Islet precursor cell (in vitro differentiated cells): ENCODE measurements at places on chromosomes 5 and 9.

DNA sequence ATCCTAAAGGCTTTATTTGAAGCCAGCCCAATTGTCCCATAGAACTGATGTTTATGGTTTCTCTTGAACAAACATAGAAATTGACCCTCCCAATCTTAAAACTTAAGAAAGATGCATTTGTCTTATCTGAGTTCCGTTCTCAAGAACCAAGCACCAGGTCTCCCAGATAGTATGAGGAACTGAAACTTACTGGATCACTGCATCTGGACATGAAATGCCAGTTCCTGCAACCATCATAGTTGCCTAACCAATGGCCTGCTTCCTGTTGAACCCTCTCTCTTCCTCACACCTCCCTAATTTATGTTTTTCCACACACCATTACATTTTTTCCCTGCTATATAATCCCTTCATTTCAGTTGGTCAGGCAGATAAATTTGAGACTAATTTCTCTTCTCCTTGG is 478.9 kb downstream of the HTR1A start:
- no peak for DNase-seq

DNA sequence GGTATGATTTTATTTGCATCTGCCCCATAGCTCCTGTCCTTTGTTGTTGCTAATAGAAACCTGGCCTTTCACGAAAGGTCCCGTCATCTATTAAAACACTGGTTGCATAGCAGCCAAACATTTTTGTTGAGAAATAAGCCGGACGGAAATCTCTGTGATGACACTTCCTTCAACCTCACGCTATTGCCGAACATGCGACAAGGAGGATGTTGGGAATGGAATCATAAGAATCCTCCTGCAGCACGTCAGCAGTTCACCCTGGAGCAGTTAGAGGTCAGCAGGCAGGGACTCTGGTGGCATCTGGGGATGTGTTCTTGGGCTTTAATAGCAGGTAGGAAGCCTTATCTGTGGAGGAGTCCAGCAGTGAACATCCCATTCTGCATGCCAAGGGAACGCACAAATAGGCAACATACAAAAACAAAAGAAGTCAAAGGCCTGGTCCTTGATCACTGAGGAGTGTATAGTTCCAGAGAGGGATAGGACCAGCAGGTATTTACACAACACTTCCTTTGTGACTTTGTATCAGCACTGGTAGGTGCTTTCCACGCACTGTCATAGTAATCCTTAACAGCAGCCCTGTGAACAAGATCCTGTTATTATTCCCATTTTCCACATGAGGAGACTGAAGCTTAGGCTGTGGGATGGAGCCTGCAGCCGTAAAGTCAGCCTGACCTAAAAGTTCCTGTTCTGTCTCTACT is 33.4 kb downstream of the ARHGAP26 start:
- DNase-seq, result peak; percentile 67

DNA sequence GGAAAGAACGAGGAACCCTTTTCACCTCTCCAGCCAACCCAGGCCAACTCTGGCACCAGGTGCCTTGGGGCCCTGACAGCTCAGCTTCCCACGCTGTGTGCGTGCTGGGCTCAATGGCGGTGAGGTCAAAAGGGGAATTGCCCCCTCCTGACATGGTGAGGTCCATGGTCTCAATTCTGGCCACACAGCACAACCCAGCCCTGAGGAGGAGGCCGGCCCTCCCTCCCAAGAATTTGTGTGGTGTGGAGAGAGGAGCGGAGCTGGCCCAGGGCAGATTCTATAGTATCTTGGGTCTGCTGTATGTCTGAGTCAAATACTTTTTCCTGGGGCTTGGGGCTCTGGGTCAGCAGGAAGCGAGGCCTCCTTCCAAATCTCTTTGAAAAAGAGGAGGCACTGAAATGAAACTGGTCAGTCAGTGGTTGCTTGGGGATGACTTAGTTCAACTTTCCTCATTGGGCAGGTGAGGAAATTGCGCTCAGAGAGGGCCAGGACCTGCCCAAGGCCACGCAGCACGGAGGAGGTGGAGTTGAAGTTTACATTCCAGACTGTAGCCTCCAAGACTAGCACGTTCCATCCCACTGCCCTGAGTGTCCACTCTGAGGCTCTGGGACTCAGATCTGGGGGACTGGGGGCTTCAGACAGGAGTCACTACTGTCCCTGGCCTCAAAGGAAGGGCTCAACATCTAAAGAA is 15.6 kb downstream of the COL27A1 start:
- DNase-seq, result no peak

GRCh38 chr5:154039458-154039829 is 677 bp downstream of the MFAP3 start:
- DNase-seq, result no peak

DNA sequence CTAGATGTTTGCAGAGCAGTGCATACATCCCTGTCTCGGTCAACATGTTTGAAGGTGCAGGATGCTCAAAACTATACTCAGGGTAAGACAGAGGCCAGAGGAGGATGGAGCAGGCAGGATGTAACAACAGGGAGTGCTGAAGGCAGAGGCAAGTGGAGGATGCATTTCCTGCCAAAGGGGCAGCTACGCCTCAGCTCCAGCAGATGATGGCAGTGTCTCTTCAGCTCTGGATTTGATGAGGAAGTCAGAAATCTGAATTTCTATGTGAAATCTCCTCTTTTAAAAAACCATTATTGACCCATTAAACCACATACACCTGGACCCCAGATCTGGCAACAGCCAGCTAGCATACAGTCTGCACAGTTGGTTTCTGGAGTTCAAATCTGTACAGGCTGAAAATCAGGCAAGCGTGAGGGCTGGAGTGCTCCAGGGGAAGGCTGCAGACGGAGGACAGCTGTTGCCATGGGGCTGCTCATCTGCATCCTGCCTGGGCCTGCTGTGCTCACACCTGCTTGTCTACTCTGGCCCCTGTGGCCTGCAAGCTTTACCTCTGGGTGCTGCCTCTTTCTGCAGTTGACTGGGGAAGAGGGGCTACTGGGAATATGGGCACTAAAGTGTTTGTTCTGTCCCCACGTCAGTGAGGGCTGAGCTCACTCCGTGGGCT is 152.9 kb upstream of the SLC28A3 start:
- DNase-seq, result peak; percentile 54

- DNase-seq, result no peak
Measured at GRCh38 chr5:151465476-151465875, 18.1 kb downstream of the SLC36A1 start.

- peak; percentile 87 for DNase-seq
Measured at GRCh38 chr5:171614971-171615653, 170.5 kb upstream of the SMIM23 start.

DNA sequence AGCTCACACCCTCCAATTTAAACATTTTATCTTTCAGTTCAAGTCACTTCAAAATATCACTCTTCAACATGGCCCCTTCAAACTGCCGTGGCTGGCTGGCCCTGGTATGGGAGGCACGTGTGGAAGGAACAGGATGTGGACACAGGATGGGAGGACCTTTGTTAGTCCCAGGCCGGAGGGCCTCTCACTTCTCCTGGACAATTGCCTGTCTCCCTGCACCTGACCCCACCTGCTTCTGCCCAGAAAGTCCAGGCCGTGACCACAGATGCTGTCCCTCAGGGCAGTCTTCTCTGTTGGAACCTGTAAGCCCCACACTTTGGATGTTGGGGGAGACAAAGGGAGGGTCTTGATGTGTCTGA is 19.4 kb downstream of the AMBP start:
- no peak for DNase-seq

DNA sequence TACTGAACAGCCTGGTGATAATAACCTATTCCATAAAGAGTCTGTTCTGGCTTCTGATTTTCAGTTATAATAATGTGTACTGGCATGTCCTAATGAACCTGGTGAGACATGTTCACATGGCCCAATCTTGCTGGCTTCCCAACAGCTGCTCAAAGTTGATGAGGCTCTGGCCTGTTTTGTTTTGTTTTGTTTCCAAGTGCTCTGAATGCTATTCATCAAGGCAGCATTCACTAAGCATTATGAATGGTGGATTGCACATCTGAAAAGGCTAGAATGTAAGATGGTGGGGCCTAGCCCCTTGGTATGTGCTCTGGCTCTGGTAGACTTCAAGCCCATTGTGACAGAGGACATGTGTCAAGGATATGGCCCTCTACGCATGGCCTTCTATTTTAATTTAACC is 388.5 kb downstream of the PSAT1 start:
- no peak for DNase-seq

- no peak for DNase-seq
Measured at GRCh38 chr5:3324421-3325101, 271.1 kb upstream of the IRX1 start.

- DNase-seq, result no peak
Measured at GRCh38 chr9:12625844-12626243, 67.3 kb upstream of the TYRP1 start.

GRCh38 chr5:165360366-165360765 is 1854.9 kb downstream of the MAT2B start:
- no peak for DNase-seq

DNA sequence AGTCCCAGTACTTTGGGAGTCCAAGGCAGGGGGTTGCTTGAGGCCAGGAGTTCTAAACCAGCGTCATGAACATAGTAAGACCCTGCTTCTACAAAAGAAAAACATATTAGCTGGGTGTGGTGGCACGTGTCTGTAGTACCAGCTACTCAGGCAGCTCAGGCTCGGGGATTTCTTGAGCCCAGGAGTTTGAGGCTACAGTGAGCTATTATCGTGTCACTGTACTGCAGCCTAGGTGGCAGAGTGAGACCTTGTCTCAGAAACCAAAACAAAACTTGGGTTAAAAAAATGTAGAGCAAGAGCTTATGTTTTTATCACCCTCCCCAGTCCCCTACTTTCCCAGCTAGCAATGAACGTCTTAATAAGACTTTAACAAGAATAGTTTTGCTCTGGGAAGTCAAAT is 46.7 kb downstream of the UHRF2 start:
- DNase-seq, result no peak

- no peak for DNase-seq
Measured at GRCh38 chr9:89528540-89528939, 30.6 kb upstream of the SEMA4D start.

GRCh38 chr5:150058480-150059126 is 27.8 kb downstream of the CSF1R start:
- no peak for DNase-seq

DNA sequence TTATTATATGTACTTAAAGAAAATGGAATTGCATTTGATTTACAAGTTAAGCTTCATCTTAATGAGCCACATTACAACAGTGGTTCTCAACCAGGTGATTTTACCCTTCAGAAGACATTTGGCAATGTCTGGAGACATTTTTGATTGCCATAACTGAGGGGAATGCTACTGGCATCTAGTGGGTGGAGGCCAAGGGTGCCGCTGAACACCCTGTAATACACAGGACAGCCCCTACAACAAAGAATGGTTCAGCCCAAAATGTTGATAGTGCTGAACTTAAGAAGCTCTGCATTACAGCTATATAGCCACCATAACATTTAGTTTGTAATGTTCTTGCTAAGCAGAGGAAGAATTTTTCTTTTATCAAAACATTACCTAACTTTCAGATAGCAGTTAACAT is 103.1 kb downstream of the PAM start:
- no peak for DNase-seq
